ENCODE measurements at places on chromosomes 16 and 17.

DNA sequence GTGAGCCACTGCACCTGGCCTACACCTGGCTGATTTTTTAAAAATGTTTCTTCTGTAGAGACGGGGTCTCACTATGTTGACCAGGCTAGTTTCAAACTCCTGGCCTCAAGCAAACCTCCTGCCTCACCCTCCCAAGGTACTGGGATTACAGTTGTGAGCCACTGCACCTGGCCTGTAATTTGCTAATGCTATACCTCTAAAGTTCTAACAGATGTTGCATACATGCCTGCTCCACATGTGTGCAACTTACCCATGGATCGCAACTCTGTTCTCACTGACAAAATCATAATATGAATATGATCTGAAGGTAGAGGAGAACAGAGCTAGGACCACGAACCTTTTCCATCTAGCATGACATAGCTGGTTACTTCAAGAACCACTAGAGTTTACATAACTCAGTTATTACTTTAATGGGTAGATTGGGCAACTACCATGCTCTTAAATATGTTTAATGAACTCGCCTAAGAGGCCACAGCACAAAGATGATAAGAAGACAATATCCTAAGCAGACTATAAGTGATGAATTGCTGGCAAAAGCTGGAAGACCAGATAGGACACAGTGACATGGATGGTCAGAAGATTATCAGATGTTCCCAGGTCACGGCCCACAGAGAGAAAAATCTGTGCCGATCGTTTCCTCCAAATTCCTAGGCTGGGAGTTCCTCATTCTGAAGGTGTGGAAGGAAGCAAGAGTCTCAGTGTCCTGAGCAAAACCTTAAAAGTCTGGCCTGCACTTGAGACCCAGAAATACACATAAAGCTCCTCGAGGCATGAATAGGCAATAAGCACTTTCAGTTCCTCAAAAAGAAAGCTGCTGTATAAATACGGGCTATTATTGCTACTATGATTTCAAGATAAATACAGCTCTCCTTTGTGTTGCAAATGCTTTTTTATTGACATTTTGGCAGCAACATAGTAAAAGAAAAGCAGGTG lies 53.6 kb upstream of the ICAM2 start:
- DNase-seq = no peak

DNA sequence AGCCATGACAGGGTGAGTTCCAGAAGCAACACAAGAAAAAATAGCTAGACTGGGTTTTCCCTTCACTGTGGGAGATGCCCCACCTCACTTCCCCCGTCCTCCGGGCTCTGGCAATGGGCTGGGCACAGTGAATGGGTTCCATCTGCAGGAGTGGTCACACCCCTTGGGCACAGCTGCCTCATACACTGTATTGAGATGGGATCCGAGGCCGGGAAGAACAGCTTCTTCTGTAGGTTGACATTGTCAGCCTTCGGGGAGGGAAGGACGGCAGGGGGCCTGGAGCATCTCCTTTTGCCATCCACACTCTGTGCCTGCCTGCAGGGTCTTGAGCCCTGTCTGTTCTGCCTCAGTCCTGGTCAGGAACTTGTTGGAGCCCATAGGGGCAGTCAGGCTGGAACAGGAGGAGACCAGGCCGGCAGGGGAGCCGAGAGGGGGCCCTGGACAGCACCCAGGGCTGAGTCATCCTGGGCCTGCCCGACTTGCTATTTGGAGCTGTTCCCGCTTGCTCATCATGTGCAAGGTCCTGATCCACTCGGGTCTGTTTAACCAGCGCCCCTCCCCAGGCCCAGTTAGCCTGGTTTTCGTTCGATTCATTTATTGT lies 286.7 kb downstream of the SEC14L1 start:
- DNase-seq = no peak

DNA sequence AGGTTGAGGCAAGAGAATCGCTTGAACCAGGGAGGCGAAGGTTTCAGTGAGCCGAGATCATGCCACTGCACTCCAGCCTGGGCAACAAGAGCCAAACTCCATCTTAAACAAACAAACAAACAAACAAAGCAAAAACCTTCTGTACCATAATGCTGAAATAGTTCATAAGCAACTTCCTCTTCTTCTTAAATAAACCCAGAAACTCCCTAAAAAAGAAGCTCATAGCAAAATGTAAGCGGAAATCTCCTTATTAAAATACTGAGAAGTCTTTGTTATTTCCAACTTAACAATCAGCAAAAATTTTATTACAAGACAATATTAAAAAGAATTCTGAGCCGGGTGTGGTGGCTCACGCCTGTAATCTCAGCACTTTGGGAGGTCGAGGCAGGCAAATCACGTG lies 82.8 kb downstream of the FBXL20 start:
- DNase-seq = no peak

DNA sequence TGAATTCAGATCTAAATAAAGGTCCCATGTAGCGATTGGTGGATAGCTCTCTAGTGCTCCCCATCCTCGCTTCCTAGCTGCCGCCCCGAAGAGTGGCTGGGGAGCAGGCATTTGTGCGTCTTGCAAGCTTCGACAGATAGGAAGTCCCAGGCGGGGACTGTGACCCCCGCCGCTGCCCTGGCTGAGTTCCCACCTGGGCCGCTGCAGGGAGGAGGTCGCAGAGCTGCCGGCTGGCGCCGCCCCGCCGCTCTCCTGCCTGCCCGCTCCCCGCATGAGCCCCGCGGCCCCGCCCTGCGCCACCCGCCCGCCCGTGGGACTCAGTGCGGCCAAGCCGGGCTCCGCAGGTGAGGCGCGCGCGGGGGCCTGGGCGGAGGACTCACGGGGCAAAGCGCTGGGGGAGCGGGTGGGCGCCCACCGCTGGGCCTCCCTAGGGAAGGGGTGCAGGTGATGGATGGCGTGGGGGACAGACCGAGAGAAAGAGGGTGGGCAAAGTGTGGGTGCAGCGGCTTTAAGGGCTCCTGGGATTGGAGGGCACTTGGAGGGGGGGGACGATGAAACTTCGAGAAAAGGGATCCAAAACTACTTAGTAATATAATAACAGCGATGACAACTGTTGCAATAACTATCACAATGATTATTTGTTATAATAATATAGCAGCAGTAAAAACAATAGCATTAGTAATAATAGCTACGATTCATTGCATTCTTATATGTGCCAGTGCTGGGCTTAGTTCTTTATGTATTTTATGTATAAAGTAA lies at the start of gene OTOA:
Gene OTOA, plus strand, starts transcription at position 80 of the 759 bp plus-strand sequence. CDS start 14,547 bp downstream, outside the sequence.
- DNase-seq = no peak

DNA sequence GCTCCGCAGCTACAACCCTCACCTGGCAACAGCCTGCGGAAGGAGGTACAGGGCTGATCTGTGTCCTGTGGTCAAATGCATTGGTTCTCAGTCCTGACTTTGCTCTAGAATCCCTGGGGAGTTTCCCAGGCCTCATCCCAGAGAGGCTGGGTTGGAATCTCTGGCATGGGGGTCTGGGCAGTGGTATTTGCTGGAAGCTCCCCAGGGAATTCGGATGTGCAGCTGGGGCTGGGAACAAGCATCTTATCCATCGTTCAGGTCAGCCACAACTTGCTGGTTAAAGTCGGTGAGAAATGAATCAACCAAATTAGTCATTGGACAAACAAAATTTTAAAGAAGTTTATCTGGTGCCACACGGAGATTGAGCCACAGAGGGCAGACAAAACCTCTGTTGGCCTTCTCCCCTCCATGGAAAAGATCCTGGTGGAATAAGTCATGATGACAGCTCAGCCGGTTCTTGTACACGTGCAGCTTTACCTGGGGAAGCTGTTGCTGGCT lies 231.2 kb downstream of the FOXL1 start:
- DNase-seq = no peak

DNA sequence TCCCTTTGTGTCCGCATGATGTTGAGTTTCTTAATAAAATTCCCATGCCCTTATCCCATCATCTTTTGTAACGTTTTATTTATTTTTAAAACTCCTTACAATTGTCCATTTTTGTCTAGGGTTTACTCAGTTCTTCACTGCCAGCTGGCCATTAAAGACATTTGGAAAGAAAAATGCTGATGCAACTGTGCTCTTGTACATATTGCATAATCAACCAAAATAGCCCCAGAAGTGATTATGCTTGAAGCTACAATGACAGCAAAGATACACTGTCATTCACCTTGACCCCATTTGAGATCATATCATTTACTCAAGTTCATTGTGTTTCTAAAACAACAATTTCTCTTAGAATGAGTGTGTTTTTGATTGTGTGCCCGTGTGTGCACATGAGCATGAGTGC lies 1074.6 kb upstream of the RBFOX1 start:
- no peak for DNase-seq

DNA sequence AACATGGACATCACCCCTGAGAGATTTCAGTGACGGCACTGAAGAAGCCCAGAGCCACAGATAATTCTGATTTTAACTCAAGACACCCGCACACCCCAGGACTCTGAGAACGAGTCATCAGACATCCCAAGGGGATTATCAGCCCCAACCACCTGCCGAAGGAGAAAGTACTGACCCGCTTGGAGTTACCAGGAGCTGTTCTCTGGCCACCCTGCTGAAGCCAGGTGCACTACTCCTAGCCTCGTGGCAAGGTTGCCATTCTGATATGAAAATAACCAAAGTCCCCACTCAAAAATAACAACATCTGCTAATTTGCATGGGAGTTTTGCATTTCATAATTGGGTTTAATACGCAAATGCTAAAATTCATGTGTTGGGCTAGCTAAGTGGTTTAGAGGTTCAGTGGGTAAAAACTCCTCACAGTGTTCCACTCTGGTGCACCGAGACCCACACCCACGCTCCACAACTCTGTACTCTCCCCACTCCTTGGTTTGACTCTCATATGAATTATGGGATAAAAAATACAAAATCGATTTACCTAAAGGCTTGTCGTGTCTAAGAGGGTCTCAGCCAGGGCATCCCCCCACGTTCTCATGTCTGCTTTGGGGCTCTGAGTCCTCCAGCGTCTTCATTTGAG lies 143.0 kb upstream of the NOL11 start:
- no peak for DNase-seq

- DNase-seq = no peak
These were observed 190.4 kb downstream of the SALL1 start for GRCh38 chr16:50960517-50961202.

DNA sequence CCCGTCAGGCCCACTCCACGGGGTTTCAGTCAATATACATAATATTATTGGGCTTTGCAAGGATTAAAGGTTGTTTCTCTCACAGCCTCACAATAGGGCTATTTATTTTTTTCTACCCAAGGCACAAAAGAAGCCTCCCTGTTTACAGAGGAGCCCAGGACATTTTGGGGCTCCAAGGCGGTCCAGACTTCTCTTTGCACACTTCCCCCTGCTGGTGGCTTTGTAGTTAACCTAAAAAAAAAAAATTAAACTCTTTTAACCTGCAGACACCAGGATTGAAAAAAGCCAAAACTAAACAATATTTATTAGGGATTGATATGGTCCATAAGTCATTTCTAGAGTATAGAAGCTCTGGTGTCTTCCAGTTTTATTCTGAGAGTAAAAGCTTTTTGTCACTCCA lies 169.7 kb upstream of the ZFHX3 start:
- no peak for DNase-seq

GRCh38 chr17:52025236-52025635 lies 133.3 kb downstream of the CA10 start:
- DNase-seq = no peak

DNA sequence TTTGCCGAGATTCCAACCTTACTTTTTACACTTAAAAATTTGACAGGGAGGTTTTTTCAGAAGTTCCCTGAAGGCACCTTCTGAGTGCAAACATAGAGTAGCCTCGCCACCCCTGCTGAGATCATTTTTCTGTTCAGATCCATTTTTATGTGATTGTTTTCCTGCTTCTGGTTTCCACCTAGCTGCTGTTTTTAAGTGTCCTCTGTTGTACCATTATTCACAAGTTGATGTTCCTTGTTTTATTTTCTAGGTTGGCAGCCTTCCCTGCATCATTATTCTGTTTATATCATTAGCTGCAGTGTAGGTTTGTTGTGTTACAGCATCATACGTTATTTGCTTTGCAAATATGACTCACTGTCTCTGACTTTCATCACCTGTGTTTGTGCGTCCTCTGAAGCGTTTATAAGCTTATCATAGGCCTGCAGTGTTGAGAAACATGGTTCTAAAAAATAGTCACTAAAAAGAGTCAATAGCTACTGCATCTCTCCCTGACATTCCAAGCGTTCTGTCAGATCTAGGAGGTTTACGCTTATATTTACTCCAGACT lies 116.9 kb upstream of the CLEC3A start:
- peak; percentile 33 for DNase-seq

DNA sequence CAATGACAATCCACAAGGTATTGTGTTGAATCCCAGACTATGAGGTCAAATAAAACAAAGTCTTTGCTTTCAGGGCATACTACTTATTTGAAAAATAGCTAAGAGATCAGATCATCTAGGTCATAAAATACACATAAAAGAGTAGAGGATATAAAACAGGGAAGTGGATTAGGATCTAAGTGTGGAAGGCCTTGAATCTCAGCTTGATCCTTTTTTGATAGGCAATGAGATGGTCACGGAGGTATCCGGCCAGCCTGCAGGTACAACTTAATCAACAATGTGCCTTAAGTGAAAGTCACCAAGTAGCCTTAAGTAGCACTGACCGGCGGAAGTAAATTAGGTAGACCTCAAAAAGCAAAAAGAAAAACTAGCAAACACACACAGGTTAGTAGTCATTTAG lies 901.7 kb downstream of the KCNJ2 start:
- no peak for DNase-seq

DNA sequence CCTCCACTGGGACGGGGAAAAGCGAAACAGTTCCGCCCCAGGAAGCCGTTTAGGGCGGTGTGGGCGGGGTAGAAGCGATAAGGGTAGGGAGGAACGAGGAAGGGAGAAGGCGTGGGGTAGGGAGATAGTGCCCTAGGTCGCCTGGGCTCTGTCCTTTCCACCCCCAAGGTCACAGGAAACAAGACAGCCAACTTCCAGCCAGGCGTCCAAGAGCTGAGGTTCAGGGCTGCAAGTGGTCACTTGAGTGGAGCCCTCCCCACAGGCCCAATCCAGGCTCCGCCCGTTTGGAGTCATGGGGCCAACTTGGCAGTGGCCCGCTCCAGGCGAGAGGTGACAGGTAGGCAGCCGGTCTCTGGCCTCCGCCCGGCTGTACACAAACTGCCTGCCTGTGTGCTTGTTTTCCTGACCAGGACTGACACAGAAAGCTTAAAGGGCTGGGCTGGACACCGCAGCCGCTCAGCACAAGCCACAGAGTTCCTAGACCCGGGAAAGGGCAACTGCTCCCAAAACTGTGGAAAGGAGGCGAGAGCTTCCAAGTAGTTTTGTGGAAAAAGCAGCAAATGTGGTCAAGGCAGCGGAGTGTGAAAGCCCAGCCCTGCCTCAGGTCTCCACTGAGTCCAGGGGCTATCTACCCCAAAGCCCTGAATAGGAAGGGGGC lies at the start of gene RILP:
Gene RILP, minus strand, starts transcription at position 23 of the 658 bp plus-strand sequence. CDS start 62 bp downstream, outside the sequence.
- DNase-seq = no peak

DNA sequence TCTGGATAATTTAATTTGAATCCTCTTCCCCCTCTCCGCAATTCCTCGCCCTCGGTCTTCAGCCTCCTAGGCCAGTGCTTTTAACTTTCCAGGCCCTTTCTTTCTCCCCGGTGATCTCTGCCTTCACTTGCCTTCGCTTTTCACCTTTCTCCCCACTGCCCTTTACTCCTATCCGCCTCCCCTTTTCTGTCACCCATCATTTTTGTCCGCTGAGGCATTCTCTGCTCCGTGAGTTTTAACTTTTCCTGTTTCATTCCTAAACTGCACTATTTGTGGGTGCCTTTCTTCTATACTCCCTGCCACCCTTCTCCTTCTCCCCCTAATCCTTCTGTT lies 729 bp downstream of the LONP2 start:
- no peak for DNase-seq

Measured in NCI-H1930 (cell line).